Stimulated activated CD8-positive, alpha-beta memory T cell treated with anti-CD3 and anti-CD28 coated beads, Interleukin-2, amount 100 ng/mL, for 1 hour (primary cell): ENCODE measurements at places on chromosomes 5 and 9.

GRCh38 chr9:257957-258356 lies 43.3 kb downstream of the DOCK8 start:
- DNase-seq, result no peak

DNA sequence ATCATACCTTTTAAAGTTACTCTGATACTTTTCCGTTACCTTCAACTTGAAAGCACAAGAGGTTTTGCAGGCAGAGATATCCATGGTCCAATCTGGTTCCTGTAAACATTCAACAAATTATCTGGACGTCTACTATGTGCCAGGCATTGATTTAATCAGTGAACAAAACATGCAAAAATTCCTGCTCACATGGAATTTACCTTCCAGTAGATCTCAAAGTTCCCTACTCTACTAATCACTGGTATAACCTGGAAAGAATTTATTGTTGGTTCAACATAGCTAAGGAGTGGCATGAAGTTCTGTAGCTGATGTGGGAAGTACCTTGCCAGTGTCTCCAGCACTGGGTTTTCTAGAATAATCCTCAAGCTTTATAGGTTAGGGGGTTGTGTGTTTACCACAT lies 9.8 kb downstream of the OCLN start:
- DNase-seq, result no peak

DNA sequence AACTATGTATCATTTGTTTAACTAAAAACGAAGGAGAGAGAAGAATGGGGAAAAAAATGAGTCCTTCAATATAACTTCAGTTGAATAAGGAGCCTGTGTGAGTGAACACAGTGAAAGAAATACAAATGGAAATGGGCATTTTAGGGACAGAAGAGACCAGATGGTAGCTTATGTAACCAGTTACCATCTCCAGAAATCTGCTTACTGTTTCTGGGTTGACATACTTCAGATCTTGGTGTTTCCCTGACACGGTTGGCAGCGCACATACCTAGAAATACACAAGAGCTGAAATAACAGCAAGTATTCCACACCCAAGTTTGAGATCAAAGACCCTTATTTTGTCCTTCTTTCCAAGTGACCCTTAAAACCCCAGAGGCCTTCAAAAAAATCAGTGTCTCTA lies 14.9 kb upstream of the GFRA3 start:
- no peak for DNase-seq

DNA sequence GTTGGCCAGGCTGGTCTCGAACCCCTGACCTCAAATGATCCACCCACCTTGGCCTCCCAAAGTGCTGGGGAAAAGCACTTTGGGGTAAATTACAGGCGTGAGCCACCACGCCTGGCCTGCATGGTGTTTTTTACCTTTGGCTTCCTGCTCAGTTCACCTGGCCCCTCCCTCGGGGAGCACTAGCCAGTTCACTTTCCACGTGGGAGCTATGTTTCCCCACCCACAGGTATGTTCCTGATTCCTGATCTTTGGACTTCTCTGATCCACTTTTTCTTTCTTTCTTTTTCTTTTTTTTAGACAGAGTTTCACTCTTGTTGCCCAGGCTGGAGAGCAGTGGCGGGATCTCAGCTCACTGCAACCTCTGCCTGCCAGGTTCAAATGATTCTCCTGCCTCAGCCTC lies 15.8 kb downstream of the DAB2IP start:
- no peak for DNase-seq

DNA sequence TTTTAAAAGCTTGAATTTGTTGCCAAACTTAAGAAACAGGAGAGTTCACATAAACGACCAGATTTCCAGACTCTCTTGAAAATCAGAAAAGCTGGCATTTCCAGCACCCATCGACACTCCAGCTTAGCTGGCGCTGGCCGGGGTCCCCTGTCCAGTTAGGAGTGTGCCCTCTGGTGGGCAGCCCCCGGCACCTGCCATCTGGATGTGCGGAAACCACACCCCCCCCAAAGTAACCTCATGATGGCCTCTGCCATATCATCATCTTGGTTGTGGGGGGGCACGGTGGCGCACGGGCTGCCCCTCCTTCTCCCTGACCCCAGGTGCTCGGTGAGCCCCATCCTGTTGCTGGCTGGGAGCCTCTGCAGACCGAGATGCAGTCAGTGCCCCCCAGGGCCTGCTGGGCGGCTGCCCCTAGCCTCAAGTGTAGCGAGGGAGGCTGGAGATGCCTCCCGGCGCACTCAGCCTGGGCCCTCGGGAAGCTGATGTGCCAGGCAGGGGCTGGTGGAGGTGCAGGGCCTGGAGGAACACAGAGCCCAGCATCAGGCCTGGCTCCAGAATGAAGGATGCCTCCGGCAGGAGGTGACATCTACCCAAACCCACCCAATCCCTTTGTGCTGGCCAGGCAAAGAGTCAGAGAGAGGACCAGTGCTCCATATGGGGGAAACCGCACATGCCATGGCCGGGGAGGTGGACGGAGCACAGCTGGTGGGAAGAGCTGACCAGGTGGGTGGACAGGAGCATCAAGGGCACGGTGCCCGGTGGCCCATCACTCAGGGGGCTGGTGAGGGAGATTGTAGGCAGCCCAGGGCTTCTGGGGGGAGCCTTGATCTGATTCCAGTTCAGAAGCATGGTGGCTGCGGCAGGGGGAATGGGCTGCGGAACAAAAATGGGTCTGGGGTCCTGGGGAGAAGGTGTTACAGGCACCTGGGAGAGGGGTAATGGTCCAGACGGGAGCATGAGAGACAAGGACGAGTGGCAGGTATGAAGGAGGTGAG lies 70.6 kb downstream of the ADAMTS2 start:
- no peak for DNase-seq

DNA sequence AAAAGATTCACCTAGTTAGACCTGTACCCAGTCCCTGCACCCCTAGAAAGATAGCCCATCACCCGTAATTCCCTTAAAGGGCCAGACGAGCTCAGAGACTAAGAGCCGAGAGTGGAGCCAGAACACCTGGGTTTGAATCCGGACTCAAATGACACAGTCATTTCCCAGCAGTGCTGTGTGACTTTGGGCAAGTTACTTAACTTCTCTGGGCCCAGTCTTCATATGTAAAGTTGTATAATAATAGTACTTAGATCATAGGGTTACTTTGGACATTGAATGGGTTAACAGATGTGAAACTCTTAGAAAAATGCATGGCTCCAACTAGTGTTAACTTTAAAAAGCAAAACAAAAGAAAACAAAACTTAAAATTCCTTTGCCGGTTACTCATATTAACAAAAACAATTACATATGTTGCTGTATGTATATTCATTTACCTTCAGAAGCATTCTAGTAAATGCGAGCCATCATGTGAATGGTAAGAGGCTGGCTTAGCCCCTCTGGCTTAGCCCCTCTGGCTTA lies 40.4 kb upstream of the RASGRF2 start:
- no peak for DNase-seq

GRCh38 chr5:15757619-15758018 lies 257.6 kb downstream of the FBXL7 start:
- DNase-seq, result no peak

DNA sequence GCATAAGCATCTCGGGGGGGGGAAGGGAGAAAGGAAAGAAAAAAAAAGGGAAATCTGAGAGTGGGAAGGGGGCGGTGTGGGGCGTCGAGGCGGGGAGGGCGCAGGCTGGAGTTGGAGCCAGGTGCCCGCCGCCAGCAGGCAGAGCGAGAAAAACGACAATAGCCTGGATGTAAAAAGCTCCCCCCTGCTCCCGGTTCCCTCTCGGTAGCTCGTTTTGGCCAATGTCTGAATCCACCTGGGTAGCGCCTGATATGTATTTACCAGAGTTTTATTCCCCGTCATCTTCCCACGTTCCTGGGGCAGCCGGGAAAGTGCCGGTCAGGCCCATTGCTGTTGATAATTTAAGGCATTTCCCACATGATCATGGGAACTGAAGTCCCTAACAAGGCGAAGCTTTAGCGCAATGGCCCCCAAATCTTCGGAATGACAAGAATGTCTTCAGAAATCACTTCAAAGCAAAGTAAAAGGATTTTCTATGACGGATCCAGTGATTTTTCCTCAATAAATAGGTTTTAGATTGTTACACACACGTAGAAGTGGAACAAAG lies 3.0 kb upstream of the OTP start:
- no peak for DNase-seq

DNA sequence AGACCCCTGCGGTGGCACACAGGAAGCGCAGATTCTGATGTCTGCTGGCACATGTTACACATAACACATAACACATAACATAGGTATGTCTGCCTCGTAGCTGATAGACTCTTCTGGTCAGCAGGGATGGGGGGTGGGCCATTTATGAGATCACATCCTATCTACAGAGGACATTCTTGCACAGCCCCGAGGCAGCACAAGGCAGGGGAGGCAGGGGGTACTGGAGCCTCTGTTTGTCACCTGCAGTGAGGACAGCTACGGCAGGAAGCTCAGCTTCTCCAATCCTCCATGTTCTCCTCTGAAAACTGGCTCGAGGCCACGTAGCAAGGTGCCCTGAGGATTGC lies 16.7 kb upstream of the MED10 start:
- DNase-seq, result no peak

- no peak for DNase-seq
Observed at GRCh38 chr5:61659221-61659696, 327.2 kb downstream of the ZSWIM6 start.

GRCh38 chr5:99317136-99317535 lies 388.3 kb upstream of the CHD1 start:
- no peak for DNase-seq

DNA sequence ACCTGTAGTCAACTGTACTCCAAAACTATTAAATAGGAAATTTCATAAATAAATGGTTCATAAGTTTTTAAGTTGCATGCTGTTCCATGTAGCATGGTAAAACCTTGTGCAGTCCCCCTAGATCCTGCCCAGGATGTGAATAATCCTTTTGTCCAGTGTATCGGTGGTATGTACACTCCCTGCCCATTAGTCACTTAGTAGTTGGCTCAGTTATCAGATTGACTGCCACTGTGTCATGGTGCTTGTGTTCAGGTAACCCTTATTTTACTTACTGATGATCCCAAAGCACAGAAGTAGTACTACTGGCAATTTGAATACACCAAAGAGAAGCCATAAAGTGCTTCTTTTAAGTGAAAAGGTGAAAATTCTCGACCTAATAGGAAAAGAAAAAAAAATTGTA lies 134.2 kb downstream of the RNF180 start:
- DNase-seq, result no peak

DNA sequence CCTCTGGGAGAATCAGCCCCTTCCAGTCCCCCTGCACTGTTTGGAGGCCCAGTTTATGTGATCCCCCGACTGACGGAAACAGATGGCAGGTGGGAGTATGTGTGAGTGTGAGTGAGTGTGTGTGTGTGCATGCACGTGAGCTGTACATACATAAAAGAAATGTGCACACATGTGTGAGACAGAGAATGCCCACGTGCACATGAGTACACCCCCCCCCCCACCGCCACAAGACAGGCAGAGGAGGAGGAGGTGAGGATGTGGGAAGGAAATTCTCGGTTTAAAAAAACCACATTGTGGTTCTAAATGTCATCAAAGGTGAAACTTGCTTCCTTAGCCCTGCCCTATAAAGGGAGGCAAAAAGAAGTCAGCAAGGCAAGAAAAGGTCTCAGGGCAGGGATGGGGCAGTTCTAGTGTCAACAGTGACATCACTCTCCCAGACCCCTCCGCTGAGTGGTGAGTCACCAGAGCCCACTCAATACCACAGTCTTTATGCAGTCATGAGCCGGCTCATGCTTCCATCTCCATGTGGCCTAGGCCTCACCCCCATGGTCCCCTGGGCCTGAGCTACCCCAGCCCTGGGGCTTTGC lies 79.2 kb upstream of the HSPA9 start:
- DNase-seq, result peak; percentile 45

GRCh38 chr5:128264564-128265360 lies 181.2 kb downstream of the SLC12A2 start:
- no peak for DNase-seq

DNA sequence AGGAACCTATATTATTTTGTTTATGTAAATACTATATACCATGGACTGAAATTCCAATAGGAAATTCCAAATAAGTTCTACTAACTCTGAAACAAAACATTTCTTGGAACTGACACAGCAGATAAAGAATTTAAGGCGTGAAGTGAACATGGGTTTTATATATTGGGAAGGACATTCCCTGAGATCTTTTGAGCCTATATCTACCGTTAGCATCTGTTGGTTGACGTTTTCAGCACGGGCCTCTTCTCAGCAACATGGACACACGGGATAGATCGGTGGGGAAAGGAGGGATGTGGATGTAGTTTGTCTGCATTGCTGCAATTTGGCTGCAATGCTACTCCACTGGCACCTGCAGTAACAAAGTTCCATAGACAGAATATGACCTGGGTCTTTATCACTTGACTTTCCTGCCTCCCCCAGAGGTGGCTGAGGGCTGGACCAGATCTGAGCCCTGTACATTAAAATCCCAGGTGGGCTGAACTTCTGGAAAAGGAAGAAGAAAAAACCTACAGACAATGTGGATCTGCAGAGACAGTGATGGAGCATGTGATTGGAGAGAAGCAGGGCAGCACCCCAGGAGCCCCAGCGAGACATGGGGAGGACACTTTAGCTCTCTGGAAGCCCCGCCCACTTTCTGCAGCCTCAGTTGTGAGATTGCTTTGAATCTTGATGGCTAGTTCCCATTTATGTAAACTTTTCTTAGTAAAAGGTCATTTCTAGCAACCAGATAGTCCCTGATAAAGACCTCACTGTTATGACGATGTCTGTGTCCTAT lies 91.2 kb upstream of the CPEB4 start:
- no peak for DNase-seq

DNA sequence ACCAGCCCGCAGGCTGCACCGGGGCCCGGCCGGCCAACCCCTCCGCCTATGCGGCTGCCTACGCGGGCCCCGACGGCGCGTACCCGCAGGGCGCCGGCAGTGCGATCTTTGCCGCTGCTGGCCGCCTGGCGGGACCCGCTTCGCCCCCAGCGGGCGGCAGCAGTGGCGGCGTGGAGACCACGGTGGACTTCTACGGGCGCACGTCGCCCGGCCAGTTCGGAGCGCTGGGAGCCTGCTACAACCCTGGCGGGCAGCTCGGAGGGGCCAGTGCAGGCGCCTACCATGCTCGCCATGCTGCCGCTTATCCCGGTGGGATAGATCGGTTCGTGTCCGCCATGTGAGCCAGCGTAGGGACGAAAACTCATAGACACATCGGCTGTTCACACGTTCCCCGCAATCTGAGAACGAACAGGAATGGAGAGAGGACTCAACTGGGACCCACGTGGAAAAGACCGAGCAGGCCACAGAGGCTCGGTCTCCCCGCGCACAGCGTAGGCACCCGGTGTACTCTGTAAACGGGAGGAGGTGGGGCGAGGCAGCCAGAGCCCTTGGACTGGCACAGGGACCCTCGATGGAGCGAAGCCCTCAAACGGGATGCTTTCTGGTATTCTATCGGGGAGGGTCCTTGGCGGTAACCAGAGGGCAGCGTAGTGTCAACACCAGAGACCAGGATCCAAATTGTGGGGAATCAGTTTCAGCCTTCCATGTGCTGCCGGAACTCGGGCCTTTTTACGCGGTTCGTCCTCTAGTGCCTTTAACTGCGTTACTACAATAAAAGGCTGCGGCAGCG lies 1.9 kb downstream of the FOXE1 start:
- DNase-seq, result no peak

GRCh38 chr9:126690431-126691051 lies 76.8 kb downstream of the LMX1B start:
- DNase-seq, result peak; percentile 24

- no peak for DNase-seq
Observed at GRCh38 chr5:94700592-94700991, 82.1 kb downstream of the SLF1 start.
